ENCODE measurements at places on chromosomes 4 and X.

- no peak for DNase-seq
Measured at GRCh38 chr4:37634180-37634579, 52.0 kb downstream of the RELL1 start.

DNA sequence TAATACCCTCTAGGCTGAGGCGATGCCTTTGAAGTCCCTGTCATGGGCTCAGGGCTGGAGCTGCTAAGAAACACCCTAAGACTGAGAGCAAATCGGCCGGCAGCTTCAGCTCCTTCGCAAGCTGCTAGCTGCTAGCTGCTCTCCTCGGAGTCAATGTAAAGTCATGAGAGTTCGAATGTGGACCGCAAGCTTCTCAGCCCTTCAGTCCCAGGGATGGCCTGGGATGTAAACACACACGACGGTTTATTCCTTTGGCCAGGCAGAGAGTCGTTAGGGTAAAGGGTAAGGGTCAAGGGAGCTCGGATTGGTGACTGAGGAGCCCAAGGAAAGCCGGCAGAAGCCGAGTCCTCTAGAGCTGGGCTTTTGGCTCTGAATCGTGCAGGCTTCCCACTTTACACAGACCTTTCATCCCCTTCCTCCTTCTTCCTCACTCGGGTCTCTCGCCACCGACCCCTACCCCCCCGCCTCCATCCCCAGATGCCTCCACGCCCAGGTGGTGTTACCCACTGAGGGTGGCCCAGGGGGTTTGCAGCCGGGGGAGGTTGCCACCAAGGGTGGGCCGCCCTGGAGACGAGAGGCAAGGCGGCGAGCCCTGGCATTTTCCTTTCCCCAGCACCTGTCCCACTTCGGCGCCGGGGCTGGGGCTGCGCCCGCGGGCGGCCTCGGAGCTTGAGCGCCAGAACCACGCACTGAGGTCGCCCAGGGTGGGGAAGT lies 3.1 kb upstream of the BCORL1 start:
- DNase-seq, result no peak

DNA sequence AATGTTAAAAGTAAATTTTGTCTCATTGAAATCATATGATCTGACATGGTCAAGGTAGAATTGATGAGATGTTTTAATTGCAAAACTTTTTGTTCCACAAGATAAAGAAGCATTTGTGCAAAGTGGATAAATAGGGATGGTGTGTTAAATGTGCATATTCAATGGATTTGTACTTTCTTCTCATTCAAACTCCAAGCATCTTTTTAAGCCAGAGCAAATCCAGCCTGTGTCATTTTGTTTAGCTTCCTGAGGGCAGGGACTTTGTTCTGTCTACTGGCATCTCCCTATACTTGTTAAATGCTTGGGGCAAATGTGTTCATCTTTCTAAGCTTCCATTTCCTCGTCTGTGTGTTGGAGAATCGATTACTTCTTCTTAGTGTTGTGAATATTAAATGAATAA lies 200.3 kb downstream of the SLIT2 start:
- no peak for DNase-seq

- DNase-seq, result no peak
Measured at GRCh38 chrX:118751950-118752783, 24.8 kb downstream of the IL13RA1 start.

GRCh38 chrX:153970357-153971123 lies 1.1 kb downstream of the HCFC1 start:
- DNase-seq, result no peak

DNA sequence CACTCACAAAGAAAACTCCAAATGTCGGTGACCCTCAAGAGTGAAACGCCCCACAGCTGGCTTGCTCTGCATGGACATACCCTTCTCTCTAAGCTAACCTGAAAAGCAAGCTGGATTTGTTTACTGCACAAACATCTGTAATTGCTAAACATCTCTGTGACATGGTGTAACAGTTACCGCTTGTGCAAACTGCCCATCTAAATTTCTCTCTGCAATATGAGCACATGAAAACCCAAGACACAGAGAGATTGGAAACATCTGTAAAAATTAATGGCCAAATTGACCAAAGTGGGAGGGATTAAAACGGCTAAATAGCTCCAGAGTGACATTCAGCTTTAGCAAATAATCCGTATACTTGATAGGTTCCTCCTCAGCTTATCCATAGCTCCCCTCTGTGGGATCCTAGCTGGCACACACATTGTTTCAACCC lies 155.0 kb upstream of the MAP3K15 start:
- no peak for DNase-seq

DNA sequence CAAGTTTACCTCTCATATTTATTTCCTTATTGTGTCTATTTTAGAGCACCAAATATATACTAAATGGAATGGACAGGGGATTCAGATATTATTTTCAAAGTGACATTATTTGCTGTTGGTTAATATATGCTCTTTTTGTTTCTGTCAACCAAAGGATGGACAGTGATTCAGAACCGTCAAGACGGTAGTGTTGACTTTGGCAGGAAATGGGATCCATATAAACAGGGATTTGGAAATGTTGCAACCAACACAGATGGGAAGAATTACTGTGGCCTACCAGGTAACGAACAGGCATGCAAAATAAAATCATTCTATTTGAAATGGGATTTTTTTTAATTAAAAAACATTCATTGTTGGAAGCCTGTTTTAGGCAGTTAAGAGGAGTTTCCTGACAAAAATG lies 6.2 kb downstream of the FGB start:
- no peak for DNase-seq

GRCh38 chr4:122623637-122624166 lies 2.8 kb upstream of the IL21 start:
- DNase-seq, result no peak

DNA sequence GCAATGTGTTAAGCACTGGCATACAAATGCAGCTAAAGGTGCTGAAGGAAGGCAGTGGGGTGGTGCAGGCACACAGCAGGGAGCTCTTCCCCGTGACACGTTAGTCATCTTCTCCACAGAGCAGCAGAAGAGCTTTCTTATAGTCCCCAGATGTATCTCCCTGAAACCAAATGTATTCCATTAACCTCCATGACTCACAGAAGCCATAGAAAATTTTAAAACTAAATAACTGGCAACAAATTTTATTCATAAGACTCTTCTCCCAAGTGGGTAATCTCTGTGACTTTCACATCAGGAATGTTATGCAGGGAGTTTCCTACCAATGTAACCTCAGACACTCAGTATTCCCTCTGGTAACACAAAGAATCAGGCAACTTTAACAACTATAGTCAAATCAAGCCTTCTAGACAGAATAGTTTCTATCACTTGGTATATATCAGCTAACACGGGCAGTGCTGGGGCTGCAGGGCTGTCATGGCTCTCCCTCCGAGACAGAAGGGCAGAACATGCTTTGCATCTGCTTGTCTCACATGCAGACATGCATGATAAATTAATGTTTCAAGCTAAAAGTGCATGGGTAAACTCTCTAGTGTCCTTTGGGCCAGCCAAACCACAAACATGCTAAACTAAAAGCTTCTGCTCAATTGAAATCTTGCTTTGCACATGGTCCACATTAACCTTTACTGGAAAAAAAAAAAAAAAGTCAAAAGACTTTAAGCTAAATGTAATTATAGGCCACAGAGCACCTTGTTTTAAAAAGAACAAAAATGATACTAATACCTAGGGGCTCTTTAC lies 28.2 kb downstream of the ANXA5 start:
- no peak for DNase-seq

- no peak for DNase-seq
Measured at GRCh38 chrX:118474586-118474985, 21.0 kb upstream of the DOCK11 start.
